Activated T-helper 2 cell treated with anti-CD3 and anti-CD28 coated beads, Interferon-gamma antibody, Interleukin-2, Interleukin-4, amounts not matched to agents 10 μg/mL and 5 μg/mL and 100 μg/mL, durations not matched to agents 14 hours and 24 hours and 36 hours (primary cell): ENCODE measurements at places on chromosomes 4 and X. TPM values are rescaled to one million over a fixed set of nuclear protein-coding genes. Genes with fewer than 3 reads are reported as not detected.

The DCLK2 gene
- total RNA-seq = 0.14 and 0.21 TPM in 2 replicates

DNA sequence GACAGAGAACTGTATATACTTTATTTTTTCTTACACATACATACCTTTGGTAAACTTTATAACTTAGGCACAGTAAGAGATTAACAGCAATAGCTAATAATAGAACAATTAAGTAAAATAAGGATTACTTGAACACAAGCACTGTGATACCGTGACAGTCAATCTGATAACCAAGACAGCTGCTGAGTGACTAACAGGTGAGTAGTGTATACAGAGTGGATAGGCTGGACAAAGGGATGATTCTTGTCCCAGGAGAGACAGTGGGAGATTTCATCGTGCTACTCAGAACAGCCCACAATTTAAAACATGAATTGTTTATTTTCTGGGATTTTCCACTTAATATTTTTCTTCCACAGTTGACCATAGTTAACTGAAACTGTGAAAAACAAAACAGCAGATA lies 411.8 kb downstream of the PPP1R2C start:
- no peak for DNase-seq

- DNase-seq = no peak
Measured at GRCh38 chr4:145503486-145504072, 21.9 kb downstream of the SMAD1 start.

GRCh38 chrX:67207912-67208311 lies 335.9 kb upstream of the AR start:
- DNase-seq = no peak
